ENCODE measurements at places on chromosomes 1 and 21.

- DNase-seq: no peak
Observed at GRCh38 chr21:44505673-44506278, 34.2 kb downstream of the KRTAP10-1 start.

DNA sequence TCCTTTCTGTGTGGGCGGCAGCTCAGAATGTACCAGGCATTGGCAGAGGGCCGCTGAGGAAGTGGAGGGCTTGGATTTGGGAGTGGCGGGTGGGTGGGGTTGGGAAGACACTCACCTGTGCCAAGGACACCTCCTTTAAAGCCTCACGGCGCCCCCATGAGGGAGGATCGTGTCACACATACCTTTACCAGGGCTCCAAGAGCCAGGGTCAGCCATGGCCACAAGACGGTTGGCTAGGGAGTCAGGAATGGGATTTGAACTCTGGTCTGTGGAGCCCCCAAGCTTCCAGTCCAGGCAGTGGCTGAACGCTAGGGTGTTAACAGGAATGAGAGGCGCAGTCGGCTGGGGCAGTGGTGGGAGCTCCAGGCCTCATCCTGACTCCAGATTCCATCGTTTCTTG is 4.6 kb downstream of the NBL1 start:
- no peak for DNase-seq

DNA sequence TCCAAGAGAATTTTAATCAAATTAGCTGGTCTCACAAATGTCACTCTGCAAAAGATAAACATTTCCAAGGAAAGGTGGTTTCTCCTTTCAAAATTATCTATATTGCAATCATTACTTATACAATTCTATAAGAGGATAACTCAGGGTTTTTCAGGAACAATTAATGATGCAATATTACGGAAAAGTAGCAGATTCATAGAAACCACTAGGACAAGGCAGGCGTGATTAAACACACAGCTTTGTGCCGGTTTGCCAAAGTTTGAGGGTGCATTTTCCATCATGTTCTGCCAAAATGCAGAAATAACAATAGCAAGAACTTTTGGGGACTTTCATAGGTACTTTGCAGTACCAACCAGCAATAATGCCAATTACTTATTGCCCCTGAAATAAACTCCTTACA is 605 bp downstream of the TNFRSF9 start:
- DNase-seq: no peak

DNA sequence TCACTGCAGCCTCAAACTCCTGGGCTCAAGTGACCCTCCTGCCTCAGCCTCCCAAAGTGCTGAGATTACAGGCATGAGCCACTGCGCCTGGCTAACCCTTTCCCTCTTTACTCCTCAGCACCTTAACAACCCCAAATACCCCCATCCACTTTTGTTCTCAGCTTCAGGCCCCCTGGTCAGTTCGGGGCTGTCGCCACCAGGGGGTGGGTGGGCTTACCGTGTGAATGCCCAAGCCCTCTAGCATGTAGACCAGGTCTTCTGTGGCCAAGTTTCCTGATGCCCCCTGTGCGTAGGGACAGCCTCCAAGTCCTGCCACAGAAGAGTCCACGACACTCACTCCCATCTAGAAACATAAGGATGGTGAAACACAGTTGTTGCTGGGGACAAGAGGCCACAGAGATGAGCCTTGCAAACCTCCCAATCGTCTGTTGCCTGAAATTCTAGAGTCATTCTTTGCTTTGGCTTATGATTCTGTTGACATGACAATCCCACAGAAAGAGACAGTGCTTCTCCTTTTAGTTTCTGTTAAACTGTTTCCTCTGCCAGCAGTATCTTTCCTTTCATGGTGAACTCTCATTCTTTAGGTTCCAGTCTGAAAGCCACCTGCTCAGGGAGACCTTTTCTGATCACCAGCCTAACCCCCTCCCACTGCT is 3.8 kb upstream of the GALE start:
- DNase-seq: peak; percentile 62

GRCh38 chr1:165439330-165439729 is 5.6 kb downstream of the RXRG start:
- DNase-seq: no peak

DNA sequence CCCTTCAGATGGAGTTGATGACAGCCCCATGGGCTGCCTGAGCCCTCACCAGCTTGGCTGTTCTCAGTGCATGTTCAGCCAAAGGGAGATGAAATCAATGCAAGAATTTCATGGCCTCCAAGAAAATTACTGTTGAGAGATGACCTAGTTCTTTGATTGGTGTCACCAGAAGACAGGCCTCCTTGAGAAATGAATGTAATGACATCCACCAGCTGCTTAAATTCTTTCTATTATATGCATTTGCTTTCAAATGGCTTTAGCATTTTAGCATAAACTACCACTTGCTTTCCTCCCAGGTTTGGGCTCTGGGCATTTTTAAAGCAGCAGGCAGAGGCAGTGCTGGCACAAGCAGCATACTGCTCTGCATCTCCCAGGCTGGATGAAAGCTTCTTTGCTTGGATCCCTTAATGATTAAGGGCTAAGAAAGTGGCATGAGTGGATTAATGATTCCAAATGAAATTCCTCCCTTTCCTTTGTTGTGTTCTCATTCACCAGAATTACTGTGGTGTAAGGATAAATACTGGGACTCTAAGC is 278.4 kb downstream of the ZNF326 start:
- no peak for DNase-seq

DNA sequence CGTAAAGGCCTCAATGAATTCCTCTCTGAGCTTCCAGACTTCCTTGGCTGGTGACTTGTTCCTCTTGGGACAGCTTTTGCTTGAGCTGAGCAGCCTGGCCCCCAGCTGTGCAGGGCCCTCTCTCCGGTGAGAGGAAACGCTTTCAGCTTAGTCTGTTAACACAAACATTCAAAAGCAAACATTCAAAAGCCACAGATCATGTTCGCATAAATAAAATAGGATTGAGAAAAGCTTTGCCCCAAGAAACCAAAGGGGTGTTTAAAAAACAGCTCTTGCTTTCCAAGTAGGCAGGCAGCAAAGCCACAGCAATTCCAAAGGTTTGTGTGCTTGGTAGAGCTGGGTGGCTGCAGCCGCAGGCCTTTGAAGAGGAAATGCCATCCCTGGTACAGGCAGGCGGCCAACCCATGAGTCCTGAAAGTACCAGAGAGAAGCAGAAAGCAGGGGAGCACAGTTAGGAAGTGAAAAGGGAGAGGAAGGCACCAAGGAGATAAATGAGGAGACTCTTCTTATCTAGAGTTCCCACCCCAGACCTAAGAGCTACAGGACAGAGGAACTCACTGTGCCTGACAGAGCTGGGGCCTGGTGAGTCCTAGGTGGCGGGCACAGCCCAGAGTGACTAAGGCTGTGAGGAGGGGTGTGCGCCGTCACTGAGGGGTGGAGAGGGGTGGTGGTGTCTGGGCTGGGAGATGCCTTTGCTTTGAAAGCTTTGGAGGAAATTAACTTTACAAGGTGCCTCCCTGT is 48.4 kb downstream of the CCN1 start:
- DNase-seq: no peak

- no peak for DNase-seq
Observed at GRCh38 chr1:63960326-63960725, 186.5 kb downstream of the ROR1 start.

DNA sequence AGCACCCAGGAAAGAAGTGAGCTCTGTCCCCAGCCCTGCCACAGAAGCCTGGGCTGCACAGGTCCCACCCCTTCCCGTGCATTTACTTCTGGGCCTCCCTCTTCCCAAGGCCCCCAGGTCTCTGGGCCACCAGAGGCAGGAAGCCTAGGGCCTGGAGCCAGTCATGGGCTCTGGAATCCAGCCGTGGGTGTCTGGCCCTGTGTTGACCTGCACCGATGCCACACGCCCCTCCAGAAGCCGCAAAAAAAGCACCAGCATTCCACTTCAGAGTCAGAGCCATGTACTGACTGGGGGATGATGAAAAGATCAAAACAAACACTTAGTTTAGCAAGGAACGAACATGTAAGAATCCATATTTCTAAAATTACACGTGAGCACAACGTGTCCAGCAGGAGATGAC is 141.7 kb downstream of the NPHP4 start:
- no peak for DNase-seq

- DNase-seq: no peak
Observed at GRCh38 chr21:45780647-45781046, 137.1 kb downstream of the PCBP3 start.

GRCh38 chr1:212228591-212229119 is 56.6 kb upstream of the PPP2R5A start:
- DNase-seq: no peak

- DNase-seq: peak; percentile 96
Observed at GRCh38 chr21:42198929-42199867, 19.7 kb upstream of the ABCG1 start.

DNA sequence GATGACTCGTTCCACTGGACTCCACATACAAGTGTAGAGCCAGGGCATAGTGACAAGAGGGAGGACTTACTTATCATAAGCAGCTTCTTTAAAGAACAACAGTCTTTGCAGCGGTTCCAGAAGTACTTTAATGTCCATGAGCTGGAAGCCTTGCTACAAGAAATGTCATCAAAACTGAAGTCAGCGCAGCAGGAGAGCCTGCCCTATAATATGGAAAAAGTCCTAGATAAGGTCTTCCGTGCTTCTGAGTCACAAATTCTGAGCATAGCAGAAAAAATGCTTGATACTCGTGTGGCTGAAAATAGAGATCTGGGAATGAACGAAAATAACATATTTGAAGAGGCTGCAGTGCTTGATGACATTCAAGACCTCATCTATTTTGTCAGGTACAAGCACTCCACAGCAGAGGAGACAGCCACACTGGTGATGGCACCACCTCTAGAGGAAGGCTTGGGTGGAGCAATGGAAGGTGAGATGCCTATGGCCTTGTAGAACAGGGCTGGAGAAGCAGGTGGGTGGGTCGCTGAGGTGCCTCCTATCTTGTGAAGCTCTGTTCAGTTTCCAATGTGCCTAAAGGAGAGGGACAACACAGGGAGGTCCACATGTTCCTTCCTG is 12.1 kb downstream of the MIA3 start:
- DNase-seq: no peak

DNA sequence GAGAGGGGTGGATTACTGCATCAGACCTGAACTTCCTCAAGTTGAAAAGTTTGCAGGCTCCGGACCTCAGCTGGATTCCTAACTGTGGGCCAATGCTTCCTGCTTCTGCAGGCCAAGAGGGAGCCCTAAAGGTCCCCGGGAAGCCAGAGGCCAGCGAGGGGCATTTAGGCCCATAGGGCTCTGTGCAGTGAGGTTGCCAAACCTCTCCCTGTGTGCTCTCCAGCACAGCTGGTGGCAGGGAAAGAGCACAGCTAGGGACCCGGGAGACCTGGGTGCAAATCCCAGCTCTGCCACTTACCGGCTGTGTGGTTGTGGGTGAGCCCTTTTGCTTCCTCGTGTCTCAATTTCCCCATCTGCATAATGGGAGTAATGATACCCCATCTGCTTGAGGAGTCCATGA is 100.5 kb downstream of the PAX7 start:
- no peak for DNase-seq

DNA sequence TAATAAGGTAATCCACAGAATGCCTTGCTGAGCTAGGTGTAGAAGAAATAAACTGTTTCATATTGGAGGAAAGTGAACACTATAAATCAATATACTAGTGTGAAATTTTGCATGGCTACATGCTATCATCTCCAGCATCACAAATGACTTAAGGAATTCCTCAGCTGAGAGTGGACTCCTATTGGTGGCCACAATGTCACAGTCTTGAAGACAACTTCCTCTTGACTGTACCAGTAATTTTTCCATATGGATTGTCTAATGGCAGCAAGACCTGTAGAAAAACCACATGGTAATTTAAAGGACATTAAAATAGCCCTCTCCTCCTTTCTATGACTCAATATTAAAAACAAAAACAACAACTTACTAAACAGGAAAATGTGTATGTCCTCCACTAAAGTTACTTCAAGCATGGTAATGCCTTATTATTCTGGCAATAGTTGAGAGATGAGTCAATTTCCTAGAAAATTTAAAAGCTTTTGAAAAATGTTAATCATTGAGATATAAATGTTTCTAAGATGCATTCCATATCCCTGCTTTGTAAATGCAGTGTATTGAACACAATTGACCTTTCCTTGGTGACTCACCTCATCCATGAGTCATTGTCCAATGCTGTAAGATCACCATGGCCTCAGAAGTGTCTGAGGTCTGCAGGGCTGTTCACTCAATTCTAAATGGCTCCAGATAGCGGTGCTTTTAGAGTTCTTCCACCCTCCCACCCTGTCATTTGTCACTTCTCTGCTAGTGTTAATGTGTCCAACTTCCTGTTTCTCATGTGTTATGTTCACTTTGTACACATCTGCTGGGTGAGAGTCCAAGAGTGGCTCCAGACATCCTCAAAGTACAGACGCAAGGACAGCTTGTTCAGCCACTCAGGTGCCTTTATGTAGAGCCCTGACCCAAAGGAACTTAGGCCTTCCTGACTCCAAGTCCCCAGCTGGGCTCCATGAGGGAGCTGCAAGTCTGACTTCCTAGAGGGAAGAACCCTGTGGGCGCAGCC is 32.8 kb upstream of the DNASE2B start:
- peak; percentile 89 for DNase-seq

DNA sequence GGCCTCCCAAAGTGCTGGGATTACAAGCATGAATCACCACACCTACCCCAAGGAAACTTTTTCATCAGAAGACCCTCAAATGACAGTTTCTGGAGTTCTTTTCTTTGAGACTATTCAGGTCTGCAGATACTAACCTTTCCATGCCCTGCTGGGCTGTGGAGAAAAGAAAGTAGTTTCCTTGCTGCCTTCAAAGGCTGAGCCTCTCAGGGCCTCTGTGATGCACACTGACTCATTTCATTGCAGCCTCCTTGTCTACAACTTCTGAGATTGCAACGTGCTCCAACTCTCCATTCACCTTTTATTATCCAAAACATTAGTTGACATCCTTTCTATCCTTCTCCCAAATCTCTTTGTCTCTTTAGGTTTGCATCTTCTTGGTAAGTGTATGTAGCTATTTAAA is 8.8 kb upstream of the SAMSN1 start:
- DNase-seq: peak; percentile 37

- DNase-seq: peak; percentile 46
Observed at GRCh38 chr1:53754484-53755312, 15.7 kb upstream of the GLIS1 start.

GRCh38 chr21:44870748-44871495 is 2.6 kb downstream of the PTTG1IP start:
- DNase-seq: no peak

DNA sequence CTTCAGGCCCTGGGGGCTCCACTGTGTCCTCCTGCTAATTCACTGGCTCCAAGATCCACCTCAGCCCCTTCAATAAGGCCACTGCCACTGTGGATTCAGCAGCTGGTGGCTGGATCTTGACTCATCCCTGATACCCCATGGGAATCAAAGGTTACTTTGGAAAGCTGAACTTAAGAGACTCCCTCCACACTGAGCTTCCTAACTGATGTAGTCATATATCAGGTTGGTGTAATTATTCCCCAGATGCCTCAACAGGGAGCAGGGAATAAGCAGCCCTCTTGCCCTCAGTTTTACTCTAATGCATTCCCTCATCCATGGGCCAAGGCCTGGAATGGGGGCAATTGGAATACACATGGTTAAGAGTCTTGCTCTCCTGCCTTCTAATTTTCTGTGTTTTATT is 164.6 kb downstream of the FASLG start:
- no peak for DNase-seq

DNA sequence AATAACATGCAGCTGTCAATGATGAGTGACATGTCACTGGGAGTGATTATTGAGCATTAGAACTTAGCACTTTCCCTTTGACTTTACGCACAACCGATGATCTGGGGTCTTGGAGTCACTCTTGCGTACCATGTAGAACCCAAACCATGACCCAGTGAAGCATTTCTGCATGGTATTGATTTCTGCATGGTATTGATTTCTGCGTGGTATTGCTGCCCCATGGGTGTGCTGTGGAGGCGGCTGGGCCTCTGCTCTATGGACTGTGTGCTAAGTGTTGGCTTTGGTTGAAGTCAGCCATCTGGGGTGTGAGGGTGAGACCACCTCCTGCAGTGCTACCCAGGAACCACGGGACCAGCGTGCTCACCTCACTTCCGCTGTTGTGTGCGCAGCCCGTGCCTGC is 98.0 kb downstream of the ADARB1 start:
- DNase-seq: no peak

Measured in inflammatory macrophage treated with lipopolysaccharide for 4 hours (primary cell).